Stimulated activated CD4-positive, alpha-beta T cell treated with anti-CD3 and anti-CD28 coated beads, Interleukin-15, amount 100 ng/mL, for 1 hour (primary cell): ENCODE measurements at places on chromosomes 2 and 18.

GRCh38 chr18:46148810-46149209 lies 44.6 kb downstream of the HAUS1 start:
- no peak for DNase-seq

DNA sequence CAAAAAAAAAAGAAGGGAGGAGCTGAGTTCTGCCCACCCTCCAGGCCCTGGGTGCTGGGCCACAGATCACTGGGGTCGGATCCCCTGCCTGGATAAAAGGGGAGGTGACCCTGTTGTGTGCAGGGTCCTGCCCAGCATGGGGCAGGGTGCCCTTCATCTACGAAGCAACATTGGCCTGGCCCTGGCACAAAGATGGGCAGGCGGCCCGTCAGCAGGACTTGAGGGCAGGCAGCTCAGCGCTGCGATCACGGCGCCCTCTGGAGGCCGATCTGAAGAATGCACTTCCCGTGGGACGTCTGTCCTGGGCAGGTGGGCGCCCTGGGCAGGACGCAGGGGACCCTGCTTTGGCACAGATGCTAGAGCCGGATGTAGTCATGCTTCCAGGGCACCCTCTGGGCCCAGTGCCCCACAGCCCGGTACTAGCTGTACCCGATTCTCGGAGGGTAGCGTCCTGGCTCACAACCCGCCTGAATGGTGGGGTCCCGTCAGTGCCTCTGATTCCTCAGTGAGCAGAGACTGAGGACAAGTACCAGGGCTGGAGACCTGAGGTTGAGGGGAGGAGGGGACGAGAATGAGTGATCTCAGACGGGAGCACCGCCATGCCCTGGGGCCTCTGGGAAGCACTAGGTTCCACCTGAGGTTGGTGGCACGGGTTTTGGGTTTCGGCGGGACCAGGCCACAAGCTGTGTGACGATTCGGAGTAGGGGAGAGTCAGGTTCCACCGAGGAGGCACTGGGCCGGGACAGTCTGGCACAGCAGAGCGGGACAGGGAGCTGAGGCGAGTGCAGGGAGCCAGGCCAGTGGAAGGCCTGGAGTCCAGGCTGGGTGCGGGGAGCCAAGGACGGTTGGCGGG lies 18.0 kb downstream of the ARID5A start:
- peak; percentile 59 for DNase-seq

GRCh38 chr2:3356799-3357198 lies 20.8 kb downstream of the EIPR1 start:
- DNase-seq: no peak

DNA sequence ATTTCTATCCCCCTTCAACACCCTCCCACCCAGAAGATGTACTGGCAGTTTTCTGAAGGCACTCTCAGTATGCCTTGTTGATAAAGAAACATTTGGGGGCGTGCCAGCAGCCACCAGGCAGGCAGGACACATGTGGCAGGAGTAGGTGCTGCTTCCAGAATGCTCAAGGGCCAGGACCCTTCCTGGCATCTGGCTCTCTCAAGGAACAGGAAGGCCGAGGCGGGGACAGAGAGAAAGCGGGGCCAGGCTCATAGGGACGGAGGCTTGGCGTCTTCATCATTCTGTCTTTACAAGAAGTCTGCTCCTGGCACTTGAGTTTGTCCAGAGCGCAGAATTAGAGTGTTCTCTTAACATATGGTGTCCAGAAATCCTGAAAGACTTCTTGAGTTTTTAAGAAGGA lies 121.6 kb downstream of the FAM210A start:
- DNase-seq: no peak

GRCh38 chr18:58909521-58909920 lies 44.8 kb downstream of the ZNF532 start:
- no peak for DNase-seq

- no peak for DNase-seq
Observed at GRCh38 chr2:15043336-15044058, 411.0 kb downstream of the LRATD1 start.

- no peak for DNase-seq
Observed at GRCh38 chr18:45890606-45891005, 65.1 kb downstream of the SIGLEC15 start.

DNA sequence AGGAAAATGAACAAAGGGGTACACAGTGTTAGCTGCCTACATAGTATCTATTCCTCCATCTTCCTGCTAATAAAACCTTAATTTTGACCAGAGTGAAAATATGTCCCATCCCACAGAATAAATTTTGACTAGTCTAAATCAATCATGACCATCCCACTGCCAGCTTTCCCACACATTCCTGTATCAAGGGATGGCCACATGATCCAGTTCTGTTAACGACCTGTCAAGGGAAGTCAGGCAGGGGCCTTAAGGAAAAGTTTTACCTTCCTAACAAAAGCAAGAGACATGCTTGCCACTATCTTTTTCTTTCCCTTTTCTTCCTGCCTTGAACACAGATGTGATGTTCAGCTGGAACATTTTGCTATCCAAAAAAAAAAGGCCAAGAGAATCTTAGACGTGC lies 185.0 kb upstream of the CHAC2 start:
- no peak for DNase-seq

DNA sequence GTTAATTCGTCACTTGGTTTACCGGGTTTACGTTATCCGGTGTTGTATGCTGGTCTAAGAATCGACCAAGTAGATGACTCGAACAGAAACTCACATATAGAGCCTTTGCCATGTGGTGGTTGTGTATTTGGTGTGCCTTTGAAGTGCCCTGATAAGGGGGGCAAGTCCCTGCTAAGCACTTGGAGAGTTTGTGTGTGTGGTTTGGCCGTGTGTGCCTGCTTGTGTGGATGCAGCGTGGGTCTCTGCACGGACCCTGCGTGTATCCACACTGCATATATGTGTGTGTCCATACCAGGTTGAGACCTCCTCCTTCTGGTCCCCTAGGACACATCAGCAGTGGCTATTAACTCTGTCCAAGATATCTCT lies 2.4 kb upstream of the CELF4 start:
- no peak for DNase-seq

- DNase-seq: no peak
Observed at GRCh38 chr2:233339427-233339826, 14.9 kb upstream of the DGKD start.

DNA sequence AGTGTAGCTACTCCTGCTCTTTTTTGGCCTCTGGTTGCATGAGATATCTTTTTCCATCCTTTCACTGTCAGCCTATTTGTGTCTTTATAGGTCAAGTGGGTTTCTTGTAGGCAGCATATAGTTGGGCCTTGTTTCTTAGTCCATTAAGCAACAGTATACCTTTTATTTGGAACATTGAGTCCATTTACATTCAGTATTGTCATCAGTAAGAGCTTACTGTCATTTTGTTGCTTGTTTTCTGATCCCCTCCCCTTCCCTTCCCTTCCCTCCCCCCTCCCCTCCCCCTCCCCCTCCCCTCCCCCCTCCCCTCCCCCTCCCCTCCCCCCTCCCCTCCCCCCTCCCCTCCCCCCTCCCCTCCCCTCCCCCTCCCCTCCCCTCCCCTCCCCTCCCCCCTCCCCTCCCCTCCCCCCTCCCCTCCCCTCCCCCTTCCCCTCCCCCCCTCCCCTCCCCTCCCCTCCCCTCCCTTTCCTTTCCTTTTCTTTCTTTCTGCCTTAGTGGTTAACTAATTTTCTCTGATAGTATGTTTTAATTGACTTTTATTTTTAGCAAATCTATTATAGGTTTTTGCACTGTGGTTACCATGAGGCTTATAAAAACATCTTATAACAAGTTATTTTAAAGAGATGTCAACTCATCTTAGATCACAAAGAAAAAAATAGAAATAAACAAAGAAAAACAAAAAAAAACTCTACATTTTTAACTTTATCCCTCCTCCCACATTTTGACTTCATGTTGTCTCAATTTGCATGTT lies 13.2 kb upstream of the DCDC2C start:
- no peak for DNase-seq

GRCh38 chr18:78496079-78496478 lies 483.5 kb upstream of the SALL3 start:
- DNase-seq: no peak

DNA sequence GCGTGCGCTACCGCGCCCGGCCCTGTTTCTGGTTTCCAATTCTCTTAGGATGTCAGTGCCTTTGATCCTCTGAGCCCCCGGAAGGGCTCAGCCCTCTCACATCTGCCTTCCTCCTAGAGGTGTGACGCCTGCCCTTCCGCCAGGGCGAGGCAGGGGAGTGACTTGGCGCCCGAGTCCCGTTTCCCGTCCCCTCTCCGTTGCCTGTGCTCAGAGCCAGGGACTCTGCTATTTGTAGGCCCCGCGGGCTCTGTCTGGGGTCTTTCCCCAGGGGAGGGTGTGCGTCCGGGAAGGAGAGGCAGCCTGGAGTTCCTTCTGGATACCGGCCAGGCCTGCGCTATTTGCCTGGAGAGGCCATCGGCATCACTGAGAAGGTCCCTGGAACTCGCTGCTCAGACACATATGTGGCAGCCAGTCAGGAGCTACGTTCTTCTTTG lies 103.7 kb upstream of the TAF1B start:
- DNase-seq: peak; percentile 26

- no peak for DNase-seq
Observed at GRCh38 chr2:120995656-120996190, 260.1 kb downstream of the GLI2 start.
